ENCODE measurements at places on chromosomes 16 and 17. TPM values are rescaled to one million over a fixed set of nuclear protein-coding genes. Genes with fewer than 3 reads are reported as not detected.

The CDH11 gene
- not detected for total RNA-seq

The NLRC3 gene
- total RNA-seq: 12.3 TPM

The BORCS6 gene
- 5.2 TPM for total RNA-seq

The CX3CL1 gene
- not detected for total RNA-seq

The WSCD1 gene
- total RNA-seq: 0.20 TPM

The SOCS7 gene
- 18.2 TPM for total RNA-seq

The SOX8 gene
- total RNA-seq: 0.58 TPM

The ZSCAN10 gene
- total RNA-seq: not detected

The C17orf67 gene
- total RNA-seq: 1.5 TPM

The KRTAP9-4 gene
- total RNA-seq: not detected

The CPHXL gene
- total RNA-seq: not detected

The RNF222 gene
- total RNA-seq: 0.14 TPM

The CA4 gene
- total RNA-seq: not detected

The HEXD gene
- total RNA-seq: 17.3 TPM

The G6PC1 gene
- not detected for total RNA-seq

All from activated naive CD8-positive, alpha-beta T cell treated with anti-CD3 and anti-CD28 coated beads for 36 hours (primary cell).